Stimulated activated CD4-positive, alpha-beta T cell treated with anti-CD3 and anti-CD28 coated beads, Interleukin-4, amount 100 ng/mL, for 4 hours (primary cell): ENCODE measurements at places on chromosomes 12 and 14.

- no peak for DNase-seq
Measured at GRCh38 chr12:38162013-38162412, 154.6 kb upstream of the ALG10B start.

GRCh38 chr12:111445726-111446581 lies 40.2 kb downstream of the SH2B3 start:
- DNase-seq = no peak

- no peak for DNase-seq
Measured at GRCh38 chr12:128734371-128734770, 89.4 kb downstream of the SLC15A4 start.

GRCh38 chr12:12107678-12108077 lies 36.9 kb downstream of the BCL2L14 start:
- no peak for DNase-seq

- DNase-seq = peak; percentile 77
Measured at GRCh38 chr12:76020731-76021672, 10.6 kb downstream of the PHLDA1 start.

- DNase-seq = no peak
Measured at GRCh38 chr14:89369656-89370055, 47.4 kb downstream of the FOXN3 start.

- no peak for DNase-seq
Measured at GRCh38 chr14:105471823-105472485, 2.7 kb upstream of the CRIP2 start.

DNA sequence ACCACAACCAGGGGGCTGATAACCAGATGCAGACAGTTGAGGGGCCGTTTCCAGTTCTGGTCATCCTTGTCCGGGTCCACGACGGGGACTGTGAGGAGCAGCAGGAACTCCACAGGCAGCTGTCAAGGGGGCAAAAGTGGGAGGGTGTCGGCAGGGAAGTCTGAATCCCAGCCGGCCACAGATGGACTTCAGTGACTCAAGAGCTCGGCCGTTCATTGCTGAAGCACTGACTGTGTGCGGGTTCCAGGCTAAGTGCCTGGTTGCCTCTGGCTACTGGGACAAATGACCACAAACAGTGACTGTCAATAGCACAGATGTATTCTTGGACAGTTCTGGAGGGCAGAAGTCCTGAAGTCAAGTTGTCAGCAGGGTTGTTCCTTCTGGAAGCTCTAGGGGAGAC lies 19.6 kb downstream of the SLC8B1 start:
- DNase-seq = no peak

DNA sequence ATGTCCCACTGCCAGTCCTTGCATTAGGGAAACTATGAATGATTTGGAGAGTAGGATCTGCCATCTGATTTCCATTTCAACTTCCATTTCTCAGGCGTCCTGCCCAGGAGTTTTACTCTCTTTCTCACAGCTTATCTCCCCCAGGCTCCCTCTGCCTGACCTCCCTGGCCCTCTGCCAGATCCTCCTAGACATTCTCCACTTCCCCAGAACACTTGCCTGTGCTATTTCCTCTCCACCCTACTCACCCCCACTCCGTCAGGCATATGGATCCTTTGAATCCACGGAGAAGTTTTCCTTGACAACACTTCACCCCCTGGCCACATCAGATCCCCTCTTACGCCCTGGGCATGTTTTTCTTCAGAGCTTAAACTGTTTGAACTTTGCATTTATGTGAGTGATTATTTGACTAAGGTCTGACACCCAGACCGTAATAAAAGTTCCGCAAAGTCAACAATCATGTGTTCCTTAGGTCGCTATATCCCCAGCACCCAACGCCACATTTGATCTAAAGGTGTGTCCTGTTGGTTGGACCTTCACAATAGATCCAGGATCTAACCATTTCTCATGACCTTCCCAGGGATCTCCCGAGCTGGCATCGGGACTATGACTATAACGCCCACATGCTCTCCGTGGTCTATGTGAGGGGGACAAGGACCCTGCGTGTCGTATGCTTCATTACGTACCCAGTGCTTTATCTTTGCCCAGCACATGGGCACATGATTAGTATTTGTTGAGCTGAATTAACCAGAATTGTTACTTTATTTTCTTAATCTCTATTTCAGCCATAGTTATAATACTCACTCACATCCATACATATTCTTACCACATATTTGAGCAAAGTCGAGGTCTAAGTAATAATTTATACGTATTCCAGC lies 255.8 kb upstream of the FOXN3 start:
- DNase-seq = no peak

DNA sequence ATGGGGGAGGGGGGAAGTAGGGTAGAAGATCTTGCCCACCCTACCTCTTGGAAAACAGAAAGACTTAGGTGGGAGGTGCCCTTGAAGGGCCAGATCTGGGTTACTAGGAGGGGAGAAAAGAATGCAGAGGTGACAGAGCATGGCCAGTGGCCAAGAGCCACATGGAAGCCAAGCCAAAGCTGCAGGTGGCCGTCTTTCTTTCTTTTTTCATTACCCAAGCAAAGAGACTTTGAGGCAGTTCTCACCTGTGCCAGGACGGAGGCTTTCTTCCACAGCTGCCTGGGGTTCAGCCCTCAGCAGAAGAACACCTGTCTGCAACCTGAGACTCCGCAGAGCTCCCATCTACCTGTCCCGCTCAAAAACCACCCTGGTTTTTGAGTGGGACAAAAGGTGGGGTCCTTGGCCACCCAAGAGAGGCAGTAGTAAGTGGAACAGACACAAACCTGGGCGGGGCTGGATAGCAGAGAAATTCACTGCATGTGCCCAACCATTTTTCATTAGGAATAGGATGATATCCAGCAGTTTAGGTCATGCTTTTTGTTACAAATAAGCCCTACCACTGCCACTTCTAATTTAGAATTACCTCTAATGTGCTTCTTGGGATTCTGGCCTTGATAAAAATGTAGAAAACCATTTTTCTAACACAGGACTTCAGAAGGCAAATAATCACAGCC lies 116.5 kb downstream of the DYRK2 start:
- DNase-seq = no peak

- no peak for DNase-seq
Measured at GRCh38 chr12:3227076-3227975, 150.1 kb downstream of the TSPAN9 start.

- peak; percentile 64 for DNase-seq
Measured at GRCh38 chr12:11486623-11487444, 91.5 kb upstream of the PRB2 start.

- no peak for DNase-seq
Measured at GRCh38 chr14:60357551-60358149, 108.6 kb downstream of the PPM1A start.

DNA sequence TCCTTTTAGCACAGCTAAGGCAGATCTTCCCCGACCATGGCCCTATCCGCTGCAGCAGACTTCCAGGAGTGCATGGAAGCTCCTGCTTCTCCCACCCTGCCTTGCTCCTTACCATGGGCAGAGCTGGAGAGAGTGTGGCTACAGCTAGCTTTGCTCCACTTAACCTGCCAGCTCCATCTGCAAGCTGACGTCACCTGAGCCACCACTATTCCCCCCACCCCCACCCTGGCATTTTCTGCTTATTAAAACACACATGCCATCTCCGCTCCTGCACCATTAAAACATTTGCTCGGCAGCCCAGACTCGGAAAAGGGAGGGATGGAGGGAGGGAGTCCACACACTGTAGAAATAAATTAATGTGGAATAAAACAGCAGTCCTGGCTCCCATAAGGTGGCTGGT lies 67.8 kb downstream of the TUNAR start:
- no peak for DNase-seq

DNA sequence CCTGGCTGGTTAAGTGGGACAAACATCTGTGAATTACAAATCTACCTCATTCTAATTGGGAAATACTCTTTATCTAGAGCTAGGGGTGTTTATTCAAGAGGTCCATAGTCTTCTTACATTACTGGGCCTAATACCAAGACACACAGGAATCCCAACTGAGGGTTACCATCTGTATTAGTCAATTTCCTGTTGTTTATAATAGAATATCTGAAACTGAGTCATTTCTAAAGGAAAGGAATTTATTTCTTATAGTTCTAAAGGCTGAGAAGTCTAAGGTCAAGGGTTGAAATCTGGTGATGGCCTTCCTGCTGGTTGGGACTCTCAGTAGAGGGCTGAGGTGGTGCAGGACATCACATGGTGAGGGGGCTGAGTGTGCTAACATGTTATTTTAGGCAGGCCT lies 36.0 kb downstream of the RTRAF start:
- no peak for DNase-seq

GRCh38 chr14:30507209-30507608 lies 51.7 kb upstream of the G2E3 start:
- DNase-seq = no peak

GRCh38 chr12:39780411-39780912 lies 160.9 kb upstream of the ABCD2 start:
- no peak for DNase-seq

DNA sequence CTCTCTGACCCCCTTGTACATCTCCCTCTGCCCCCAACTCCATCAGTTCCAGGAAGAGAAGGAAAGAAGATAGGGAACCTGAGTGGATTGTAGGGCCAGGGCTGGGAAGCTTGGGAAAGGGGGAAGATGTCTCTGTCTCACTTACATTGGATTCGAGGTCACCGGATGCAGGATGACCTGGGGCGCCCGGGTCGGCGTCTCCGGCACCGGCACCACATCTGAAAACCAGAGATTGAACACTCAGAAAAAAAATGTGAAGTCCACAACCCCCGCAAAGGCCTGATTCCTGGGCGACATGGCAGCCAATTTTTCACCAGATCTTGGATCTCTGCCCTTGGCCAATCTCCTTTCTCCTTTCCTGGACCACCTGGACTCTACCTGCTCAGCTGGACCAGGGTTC lies 169.4 kb upstream of the NOS1 start:
- DNase-seq = no peak

GRCh38 chr14:52188381-52188780 lies 79.1 kb upstream of the PTGDR start:
- DNase-seq = no peak

- DNase-seq = no peak
Measured at GRCh38 chr12:96265400-96265799, 71.2 kb downstream of the ELK3 start.

DNA sequence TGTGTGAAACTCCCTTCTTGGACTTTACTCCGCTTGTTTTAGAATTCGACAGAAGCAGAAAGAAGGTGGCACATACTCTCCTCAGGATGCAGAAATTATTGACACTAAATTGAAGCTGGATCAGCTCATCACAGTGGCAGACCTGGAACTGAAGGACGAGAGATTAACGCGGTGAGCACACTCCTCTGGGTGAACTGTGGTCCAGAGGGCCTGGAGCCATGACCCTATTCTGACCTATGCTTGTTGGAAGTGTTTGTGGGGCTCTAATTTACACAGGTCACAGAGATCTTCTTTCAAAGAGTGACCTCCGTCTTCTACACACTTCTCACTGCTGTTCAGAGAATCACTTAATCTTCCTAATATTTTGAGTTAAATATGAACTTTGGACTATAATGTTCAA lies 72.5 kb upstream of the MYF6 start:
- DNase-seq = no peak

DNA sequence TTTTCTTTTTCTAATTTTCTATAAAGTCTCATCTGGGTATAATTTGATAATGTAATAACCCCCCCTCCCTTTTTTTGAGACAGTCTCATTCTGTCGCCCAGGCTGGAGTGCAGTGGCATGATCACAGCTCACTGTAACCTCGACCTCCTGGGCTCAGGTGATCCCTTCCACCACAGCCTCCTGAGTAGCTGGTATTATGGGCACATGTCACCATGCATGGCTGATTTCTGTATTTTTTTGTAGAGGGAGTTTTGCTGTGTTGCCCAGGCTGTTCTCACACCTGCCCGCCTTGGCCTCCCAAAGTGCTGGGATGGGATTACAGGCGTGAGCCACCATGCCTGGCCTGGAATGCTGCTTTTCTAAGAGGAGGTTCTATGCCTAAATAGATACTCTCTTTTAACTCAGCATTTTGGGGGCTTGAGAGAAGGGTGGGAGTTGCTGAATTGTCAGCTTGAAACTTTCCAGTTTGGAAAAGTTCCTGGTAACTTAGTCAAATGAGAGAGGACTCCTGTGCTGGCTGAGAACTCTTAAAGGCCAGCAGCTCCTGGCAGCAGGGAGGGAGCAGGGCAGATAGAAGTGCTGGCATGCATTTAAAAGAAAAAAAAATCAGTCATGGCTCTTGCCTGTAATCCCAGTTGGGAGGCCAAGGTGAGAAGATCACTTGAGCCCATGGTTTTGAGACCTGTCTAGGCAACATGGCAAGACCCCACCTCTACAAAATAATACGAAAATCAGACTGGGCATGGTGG lies 13.0 kb downstream of the NUDT4 start:
- DNase-seq = no peak

DNA sequence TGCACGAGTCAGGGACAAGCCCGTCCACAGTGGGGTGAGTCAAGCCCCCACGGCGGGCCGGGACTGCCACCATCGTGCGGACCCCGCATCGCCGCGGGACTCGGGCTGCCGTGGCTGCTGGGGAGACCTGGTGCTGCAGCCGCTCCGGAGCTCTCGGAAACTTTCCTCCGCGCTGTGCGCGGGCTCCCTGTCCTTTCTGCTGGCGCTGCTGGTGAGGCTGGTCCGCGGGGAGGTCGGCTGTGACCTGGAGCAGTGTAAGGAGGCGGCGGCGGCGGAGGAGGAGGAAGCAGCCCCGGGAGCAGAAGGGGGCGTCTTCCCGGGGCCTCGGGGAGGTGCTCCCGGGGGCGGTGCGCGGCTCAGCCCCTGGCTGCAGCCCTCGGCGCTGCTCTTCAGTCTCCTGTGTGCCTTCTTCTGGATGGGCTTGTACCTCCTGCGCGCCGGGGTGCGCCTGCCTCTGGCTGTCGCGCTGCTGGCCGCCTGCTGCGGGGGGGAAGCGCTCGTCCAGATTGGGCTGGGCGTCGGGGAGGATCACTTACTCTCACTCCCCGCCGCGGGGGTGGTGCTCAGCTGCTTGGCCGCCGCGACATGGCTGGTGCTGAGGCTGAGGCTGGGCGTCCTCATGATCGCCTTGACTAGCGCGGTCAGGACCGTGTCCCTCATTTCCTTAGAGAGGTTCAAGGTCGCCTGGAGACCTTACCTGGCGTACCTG lies 1.1 kb downstream of the PDE3A start:
- no peak for DNase-seq

DNA sequence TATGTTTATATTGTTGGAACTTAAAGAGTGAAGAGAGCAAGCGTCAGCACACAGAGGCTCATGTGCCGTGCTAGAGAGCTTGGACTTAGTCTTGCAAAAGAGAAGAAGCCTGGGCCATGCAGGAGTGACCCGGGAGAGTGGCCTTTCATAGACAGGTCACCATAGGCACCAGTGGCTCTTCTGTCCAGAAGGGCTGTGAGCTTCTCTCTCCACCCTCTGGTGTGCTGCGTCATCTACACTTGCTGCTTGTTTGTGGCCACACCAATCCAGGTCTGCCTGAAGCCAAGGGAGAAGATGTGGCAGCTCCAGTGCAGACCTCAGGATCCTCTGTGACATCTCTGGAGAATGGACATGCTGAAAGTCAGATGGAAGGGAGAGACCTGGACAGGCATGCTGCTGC lies 74.4 kb downstream of the NTF3 start:
- DNase-seq = no peak

DNA sequence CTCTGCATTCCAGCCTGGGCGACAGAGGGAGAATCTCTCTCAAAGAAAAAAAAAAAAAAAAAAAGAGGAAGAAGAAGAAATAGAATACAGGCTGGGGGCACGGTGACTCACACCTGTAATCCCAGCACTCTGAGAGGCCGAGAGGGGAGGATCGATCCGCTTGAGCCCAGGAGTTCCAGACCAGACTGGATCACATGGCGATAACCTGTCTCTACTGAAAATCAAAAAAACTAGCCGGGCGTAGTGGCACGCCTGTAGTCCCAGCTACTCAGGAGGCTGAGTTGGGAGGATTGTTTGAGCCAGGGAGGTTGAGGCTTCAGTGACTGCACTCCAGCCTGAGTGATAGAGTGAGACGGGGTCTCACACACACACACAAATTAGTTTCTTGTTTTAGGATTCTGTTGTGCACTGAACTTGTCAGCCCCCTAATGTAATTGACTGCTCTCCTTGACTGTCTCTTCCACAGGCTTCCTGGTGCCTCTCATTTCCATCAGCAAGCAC lies 963 bp upstream of the TINF2 start:
- DNase-seq = no peak
